ENCODE measurements at places on chromosomes 5 and 9. TPM values are rescaled to one million over a fixed set of nuclear protein-coding genes. Genes with fewer than 3 reads are reported as not detected.

The PPP3R2 gene
- total RNA-seq, result not detected

The DRD1 gene
- not detected for total RNA-seq

The ACTBL2 gene
- total RNA-seq, result not detected

DNA sequence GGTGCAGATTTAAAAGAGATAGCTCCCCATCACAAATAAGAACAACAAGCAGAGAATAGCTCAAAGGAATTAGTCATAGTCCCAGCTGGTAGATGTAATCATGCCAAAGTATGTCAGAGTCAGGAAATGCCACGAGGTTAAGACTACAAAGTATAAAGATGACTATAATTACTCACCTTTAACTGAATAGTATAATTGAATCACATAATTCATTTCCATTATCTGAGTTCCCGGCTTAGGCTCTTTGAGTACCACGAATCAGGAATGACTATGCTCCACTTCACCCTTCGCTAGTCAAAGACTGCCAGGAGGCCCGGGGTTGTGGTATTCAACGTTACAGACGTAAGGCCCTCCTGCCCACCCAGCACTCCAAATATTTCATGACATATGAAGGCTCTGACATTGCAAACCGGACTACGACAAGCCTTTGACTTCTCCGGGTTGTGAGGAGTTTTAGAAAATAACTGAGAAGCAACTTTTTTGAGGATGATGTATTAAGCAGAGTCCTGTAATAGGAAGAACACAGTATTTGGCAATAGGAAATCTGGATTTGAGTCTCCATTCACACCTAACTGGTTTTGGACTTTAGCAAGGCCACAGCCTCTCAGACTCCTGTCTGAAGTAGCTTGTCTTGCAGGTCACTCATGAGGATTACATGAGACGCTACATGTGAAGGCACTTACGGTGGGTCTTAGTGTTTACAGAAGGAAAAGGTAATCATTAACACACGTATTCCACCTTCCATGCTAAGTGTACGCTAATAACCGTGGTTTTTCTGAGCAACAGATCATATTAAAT lies 64.6 kb downstream of the ENC1 start:
- DNase-seq, result peak; percentile 49

DNA sequence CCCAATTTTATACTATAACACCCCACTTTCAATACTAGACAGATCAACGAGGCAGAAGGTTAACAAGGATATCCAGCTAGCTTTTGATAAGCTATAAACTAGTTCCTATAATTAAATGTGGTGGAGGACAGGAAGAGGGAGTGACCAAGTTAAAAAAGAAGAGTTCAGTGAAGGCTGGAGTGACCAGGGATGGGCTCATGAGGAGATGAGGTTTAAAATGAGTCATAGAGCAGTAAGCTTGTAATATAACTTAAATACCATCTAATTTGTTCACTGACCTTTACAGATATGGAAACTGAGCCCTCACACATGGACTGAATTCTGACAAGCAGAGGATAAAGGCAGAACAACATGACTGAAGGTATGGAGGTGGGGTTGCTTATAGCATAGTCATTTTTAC lies 284.5 kb downstream of the SPATA31D1 start:
- no peak for DNase-seq

DNA sequence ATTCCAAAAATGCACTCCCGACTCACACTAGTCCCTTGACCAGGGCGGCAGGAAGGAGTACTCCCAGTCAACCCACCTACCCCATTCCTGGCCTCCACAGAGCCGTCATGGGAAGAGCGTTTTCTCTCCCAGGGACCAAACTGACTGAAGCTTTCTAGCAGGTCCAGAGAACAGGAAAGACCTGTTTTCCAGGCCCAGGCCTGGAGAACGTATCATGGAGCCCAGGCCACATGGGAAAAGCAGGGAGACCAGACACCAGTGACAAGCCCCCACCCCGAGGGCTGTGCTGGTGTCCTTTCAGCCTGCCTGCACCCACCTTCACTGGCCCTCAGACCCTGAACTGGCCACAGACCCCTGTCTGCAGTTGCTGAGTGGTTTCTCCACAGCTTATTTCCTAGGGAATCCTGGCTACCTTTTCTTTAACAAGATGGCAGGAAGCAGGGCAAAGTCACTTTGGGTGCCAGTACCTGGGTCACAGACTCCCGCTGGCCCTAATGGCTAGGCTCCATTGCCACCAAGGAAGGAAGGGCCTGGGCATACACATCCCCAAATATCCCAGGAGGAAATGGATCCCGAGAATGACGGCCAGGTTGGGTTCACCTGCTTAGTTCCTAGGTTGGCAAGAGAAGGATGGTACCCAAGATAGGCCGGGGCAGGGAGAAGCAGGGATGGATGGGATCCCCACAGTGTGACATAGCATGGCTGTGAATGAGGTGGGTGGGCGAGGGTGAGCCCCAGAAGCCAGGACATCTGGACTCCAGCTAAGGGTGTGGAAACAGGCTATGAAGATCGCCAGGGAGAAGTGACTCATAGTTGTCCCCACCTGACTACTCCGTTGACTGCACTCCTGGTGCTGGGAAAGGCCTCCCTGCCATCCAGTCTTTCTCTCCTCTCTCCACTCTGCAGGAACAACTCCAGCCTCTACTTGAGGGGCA lies 12.2 kb downstream of the CCNI2 start:
- DNase-seq, result no peak
